Stimulated activated CD8-positive, alpha-beta memory T cell treated with anti-CD3 and anti-CD28 coated beads, Interleukin-7, amount 100 ng/mL, for 1 hour (primary cell): ENCODE measurements at places on chromosomes 12 and 14.

DNA sequence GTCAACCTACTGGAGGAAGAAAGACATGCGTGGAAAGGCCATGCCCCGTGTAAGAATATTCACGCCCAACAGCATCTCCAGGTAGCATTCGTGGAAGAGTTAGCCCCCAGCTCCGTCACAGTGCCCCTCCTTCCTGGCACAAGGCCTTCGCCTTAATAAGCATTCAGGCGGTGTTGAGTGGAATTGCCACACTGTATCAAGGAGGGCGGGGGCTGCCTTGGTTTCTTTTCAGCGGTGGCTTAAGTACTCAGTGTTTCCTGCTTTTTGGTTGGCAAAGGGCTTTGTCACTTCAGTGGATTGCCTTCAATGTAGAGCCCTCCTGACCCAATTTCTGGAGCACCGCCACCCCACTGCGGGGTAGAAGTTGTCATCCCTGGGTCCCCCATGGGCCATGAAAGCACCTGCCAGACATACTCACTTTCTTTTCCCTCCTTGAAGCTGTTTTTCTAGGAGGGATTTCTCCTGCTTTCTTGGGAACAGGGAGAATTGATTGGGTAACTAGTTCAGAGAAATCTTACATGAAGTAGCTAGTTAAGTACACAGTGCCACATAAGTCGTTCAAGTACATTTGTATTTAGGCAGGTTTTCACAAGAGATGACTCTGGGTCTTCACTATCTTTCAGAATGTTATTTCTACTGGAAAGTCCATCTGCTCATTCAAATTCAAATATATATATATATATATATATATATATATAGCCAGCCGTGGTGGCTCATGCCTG, 65.5 kb upstream of the STON2 start:
- DNase-seq, result no peak

DNA sequence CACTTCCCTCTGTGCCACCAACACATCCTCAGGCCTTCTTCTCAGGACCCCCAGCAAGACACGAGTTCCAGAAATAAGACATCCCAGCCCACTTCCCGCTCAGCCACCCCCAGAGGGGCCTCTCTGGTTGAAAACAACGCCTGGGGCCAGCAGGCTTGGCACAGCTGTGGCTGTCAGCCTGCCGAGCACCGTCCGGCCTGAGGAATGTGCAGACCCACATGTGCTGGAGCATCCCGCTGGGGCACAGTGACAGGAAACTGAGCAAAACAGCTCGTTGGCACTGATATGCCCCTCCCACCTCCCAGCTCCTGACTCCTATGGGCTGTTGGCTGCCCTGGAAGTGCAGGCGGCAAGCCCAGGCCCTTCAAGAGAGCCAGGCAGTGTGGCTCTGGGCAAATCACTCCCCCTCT, 1.4 kb downstream of the SYNE3 start:
- no peak for DNase-seq

DNA sequence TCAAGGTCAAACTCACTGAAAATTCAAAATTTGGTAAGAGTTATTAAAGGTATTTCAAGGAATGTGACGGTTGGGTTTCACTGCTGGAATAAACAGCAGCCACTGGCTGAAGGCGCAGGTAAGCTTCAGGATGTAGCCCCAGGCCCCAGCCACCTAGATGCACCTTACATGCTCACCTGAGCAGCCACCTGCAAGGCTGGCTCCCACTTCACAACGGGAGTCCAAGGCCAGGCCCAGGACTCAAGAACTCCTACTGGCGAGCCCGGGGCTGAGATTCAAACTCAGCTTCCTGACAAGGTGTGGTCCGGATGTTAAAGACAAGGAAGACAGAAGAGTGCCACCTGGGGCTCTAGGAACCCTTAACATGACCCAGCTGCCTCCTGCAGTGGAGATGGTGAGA, 78.4 kb downstream of the ITPK1 start:
- DNase-seq, result no peak

DNA sequence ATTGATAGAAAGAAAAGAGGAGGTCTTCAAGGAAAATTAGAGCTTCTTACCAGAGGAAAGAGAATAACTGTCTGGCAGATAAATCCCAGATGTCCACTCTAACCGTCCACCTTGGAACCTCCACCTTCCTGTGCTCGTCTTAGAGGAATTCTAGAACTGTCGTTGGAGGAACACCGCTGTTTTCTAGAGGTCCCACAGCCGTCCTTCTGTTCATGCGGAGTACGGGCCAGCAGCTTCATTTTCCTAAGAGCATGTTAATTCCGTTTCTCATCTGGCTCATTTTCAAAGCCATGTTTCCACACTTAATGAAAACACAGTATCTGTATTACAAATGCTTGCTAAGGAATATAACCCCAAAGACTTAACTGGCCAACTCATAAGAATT, 107.9 kb upstream of the ESRRB start:
- DNase-seq, result no peak
